ENCODE measurements at places on chromosomes 5 and 9.

DNA sequence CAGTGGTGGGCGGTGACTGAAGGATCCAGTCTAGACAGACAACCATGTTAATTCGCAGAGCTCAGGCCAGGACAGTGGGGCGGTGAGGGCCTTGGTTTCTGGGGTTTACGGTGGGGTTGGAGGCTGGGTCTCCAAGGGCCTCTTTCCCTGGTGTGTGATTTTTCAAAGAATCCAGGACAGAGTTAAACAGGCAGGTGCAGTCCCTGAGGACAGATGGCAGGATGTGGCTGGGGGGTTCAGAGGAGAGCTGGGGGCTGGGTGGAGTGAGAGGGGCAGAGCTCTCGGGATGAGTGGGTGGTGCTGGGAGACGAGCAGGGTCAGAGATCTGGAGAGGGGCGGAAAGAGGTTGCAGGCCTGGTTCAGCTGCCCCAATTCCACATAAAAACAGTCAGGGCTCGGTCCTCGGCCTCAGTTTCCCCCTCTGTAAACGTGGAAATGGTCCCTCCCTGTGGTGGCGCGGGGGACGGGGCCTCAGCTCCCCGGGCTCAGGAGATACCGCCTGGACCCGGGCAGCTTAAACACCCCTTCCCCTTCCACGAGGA is 145.9 kb downstream of the GAPVD1 start:
- no peak for DNase-seq

DNA sequence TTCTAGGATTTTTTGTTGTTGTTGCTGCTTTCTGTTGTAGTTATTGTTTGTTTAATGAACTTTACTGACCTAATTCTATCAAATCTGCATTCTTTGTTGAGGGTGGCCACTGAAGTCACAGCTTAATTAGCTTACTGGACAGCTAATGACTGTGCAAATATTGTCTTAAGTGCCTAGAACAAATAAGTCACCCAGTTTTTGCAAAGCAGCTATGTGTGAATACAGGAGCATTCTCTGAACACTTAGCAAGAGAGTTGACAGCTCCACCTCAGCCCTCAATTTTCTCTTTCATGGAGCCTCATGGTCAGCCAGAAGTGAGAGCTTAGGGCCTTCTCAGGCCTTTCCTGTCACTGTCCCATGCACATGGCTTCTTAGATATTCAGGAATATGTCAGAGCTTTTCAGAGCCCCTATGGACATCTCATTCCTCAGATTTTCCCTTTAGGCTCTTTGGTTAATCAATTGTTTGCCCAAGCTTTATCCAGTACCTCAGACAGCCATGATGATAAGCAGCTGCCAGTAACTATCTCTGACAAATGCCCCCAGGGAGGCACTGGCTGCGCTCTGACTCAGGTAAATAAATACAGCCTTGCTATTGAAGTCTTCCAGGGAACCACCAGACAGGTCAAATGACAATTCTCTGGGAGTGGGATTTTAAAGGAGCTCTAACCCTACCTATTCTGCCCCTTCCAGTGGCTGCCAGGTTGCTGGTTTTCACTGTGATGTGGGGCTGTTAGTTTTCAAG is 241.4 kb upstream of the IL12B start:
- no peak for DNase-seq

DNA sequence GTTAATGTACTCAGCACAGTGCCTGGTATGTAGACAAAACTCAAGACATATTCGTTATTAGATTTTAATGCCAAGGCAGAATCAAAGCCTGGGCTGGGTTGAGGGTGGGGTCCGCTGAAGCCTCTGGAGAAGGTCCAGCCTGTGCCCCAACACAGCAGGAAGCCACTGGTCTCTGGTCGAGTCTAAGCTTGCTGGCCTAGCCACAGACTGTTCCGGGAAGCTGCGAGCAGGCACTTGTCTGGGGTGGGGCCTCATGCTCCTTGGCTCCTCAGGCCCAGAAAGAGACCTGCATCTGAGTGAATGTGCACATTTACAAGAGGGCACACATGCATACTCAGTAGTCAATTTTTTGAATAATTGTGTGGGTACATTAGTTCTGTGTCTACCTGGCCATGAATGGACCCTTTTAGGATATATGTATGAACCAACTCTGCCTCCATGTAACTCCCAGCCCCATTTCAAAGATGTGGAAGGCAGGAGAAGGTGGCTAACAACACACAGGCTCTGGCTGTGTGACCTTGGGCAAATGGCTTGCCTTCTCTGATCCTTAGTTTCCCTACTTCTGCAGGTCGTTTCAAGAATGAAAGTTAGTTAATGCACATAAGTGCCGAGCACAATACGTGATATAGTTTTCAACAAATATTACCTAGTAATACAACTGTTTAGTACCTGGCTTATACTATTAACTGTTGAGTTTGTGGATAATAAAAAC is 18.3 kb downstream of the FAT2 start:
- no peak for DNase-seq

DNA sequence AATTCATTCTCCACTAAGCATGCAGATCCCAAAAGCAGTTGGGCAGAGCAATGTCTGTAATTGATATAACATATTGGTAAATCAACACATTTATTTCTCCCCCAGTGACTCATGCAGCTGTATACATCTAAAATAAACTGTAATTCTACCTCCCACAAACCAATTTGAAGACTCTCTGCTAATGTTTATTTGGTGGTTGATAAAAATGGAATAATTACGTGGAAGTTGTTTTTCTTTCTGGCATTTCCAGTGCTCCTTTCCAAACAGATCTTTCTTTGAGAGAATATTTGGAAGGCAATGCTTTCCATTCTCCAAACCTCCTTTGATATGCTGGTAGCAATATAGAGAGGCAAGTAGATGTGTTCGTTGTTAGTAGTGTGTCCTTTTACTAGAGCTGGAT is 194.7 kb downstream of the CHSY3 start:
- DNase-seq, result no peak

DNA sequence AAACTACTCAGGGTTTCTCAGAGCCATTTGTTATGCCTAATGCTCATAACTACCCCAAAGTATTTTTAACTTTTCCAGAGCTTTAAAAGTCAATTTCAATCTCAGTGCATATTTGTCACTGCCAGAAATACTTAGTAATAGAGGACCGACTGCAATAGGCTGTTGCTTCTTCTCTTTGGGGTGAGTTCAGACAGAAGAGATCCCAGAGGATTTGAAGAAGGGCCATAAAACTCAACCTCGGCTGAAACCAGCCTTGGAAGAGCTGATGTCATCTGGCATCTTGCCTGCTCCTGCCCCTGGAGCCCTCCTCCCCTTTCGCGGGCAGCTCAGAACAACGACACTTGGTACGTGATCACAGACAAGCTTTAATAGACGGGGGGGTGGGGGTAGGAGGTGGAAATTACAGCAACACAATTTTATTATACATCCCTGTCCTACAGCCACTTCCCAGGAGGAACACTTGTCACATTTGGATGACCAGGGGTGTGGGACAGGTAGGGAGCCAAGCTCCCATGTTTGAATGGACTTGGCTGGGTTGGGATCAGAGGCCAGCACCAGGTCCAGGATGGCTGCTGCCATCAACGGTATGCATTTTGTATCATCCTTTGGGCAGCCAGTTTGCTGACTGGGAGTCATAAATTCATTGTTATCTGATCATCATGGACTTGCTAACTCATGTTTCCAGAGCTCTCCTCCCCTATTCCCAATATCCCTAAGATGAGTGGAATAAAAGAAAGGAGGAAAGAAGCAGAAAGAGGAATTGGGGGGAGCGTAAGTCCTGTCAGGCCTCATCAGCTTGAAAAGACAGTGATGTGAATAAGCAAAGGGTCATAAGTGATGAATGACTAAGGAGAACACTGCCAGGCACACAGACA is 186.6 kb upstream of the PANK3 start:
- DNase-seq, result peak; percentile 72
